ENCODE measurements at places on chromosomes 13 and 19.

GRCh38 chr19:37413313-37414084, 42.6 kb downstream of the ZNF527 start:
- DNase-seq: no peak

- no peak for DNase-seq
These were observed 74.3 kb upstream of the ZNF43 start for GRCh38 chr19:21910318-21910717.

DNA sequence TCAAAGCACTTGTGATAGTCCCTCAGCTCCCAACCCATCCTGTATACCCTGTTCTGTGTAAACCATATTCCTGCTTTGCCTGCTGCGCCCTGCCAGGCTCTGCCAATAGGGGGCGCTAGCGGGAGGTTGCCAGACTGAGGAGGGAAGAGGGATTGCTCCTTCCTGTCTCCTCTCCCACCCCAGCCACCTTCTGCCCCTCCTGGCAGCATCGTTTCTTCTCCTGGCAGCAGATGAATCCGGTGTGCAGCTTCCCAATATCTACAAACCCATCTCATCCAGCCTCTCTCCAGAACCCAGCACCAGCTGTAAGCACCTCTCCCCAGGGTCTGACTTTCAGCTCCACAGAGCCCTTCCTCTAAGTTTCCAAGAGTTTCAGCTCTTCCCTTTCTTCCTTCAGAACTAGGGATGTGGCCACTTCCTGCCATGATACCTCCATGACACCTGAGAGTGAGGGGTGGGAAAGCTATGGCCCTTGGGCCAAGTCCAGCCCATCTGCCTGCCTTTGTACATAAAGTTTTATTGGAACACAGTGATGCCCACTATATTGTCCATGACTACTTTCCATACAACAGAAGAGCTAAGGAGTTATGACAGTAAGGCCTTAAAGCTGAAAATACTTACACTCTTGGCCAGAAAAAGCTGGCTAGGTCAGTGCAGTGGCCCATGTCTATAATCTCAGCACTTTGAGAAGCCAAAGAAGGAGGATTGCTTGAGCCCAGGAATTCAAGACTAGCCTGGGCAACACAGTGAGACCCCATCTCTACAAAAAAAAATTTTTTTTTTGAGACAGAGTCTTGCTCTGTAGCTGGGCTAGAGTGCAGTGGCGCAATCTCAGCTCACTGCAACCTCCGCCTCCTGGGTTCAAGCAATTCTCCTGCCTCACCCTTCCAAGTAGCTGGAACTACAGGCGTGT, 34.5 kb upstream of the ATP1A3 start:
- peak; percentile 8 for DNase-seq

- DNase-seq: no peak
These were observed 322.6 kb downstream of the SHISA2 start for GRCh38 chr13:25729201-25729600.

GRCh38 chr13:39503048-39503447, 99.9 kb downstream of the LHFPL6 start:
- DNase-seq: no peak

GRCh38 chr19:4678881-4679790, 9.0 kb upstream of the MYDGF start:
- DNase-seq: no peak

- DNase-seq: no peak
These were observed 663 bp upstream of the GGACT start for GRCh38 chr13:100589178-100589725.

- DNase-seq: no peak
These were observed 138.7 kb downstream of the KDM4B start for GRCh38 chr19:5107432-5108122.

GRCh38 chr13:31896427-31896826, 135.1 kb upstream of the FRY start:
- DNase-seq: no peak

DNA sequence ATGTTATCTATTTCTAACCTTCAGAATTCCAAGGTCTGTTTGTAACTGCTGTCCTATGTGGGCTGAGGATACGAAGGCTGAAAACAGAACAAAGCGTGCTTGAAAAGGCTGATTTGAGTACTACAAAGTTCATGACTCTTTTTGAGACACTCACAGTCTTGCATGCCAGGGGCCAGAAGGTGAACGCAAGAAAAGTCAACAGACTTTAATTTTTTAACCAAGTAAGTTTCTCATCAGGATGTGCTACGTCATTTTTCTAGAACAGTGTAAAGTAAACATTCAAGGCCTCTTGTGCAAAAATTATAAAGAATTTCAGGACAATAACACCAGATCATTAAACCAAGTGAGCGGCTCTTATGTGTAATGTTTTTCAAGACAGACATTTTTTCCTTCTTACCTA, 163.5 kb downstream of the COG6 start:
- no peak for DNase-seq

GRCh38 chr19:18992696-18993095, 40.6 kb downstream of the SUGP2 start:
- DNase-seq: no peak

- no peak for DNase-seq
These were observed 142.3 kb upstream of the EDNRB start for GRCh38 chr13:78060966-78061365.

GRCh38 chr13:90118467-90119071, 1228.9 kb upstream of the MIR17HG start:
- DNase-seq: no peak

- no peak for DNase-seq
These were observed 461 bp upstream of the HSPB6 start for GRCh38 chr19:35757231-35757748.

DNA sequence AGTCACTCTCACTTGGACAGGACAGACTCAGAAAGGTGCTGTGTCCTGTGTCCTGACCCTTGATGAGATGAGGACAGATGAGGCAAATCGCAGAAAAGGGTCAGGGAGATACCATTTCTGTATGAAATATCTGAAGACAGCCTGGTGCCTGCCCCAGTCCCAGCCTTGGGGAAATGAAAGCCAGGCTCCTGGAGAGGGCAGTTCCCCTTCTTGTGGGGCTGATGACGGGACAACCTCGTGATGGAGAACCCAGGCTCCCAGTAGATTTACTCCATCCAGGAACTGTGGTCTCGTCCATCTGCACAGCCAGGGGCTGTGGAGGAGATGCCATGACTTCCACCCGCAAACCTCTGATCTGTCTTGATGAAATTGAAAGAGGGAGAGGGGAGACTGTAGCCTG, 13.8 kb downstream of the LILRB1 start:
- no peak for DNase-seq

- no peak for DNase-seq
These were observed 62.8 kb downstream of the RGCC start for GRCh38 chr13:41520016-41520659.

GRCh38 chr13:21450936-21451335, 8.2 kb downstream of the ZDHHC20 start:
- no peak for DNase-seq

DNA sequence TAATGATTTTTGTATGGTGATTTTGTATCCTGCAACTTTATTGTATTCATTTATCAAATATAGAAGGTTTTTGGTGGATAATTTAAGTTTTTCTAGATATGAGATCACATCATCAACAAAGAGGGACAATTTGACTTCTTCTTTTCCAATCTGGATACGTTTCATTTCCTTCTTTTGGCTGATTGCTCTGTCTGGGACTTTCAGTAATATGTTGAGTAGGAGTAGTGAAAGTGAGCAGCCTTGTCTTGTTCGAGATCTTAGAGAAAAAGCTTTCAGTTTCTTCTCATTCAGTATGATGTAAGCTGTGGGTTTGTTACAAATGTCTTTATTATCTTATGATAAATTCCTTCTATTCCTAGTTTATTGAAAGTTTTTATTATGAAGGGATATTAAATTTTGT, 352.0 kb upstream of the DACH1 start:
- no peak for DNase-seq

GRCh38 chr13:27252467-27252866, 1.1 kb downstream of the RPL21 start:
- no peak for DNase-seq

- no peak for DNase-seq
These were observed 4.6 kb downstream of the NECTIN2 start for GRCh38 chr19:44850641-44851109.

- no peak for DNase-seq
These were observed 114.1 kb upstream of the ARGLU1 start for GRCh38 chr13:106681997-106682396.

DNA sequence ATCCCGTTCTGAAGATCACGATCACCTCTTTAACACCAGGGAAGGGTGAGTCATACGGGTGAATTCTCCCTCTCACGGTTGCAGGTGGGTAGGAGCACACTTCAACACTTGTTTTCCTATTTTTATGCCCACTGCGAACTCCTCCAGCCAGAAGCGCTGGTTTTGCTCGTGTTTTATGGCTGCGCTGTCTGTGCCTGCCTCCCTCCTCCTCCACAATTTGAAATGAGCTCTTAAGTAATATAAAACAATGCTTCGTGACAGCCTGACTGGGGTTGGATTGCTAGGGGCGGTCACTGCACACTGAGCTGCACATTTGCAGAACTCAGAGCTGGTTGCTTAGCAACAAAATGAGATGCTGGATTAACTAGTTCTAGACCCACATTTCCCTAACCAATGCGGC, 12.9 kb downstream of the CCDC70 start:
- no peak for DNase-seq

- no peak for DNase-seq
These were observed 723.2 kb downstream of the UQCRFS1 start for GRCh38 chr19:28489776-28490175.

DNA sequence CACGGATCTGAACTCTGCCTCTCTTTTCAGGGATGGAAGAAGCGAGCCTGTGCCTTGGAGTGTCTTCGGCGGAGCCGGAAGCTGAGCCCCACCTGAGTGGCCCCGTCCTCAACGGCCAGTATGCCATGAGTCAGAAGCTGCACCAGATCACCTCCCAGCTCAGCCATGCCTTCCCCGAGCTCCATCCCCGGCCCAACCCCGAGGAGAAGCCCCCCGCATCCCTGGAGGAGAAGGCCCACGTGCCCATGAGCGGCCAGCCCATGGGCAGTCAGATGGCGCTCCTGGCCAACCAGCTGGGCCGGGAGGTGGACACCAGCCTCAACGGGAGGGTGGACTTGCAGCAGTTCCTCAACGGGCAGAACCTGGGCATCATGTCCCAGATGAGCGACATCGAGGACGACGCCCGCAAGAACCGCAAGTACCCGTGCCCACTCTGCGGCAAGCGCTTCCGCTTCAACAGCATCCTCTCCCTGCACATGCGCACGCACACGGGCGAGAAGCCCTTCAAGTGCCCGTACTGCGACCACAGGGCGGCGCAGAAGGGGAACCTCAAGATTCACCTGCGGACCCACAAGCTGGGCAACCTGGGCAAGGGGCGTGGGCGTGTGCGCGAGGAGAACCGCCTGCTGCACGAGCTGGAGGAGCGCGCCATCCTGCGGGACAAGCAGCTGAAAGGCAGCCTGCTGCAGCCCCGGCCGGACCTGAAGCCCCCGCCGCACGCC, 71.5 kb downstream of the ZNF536 start:
- no peak for DNase-seq

DNA sequence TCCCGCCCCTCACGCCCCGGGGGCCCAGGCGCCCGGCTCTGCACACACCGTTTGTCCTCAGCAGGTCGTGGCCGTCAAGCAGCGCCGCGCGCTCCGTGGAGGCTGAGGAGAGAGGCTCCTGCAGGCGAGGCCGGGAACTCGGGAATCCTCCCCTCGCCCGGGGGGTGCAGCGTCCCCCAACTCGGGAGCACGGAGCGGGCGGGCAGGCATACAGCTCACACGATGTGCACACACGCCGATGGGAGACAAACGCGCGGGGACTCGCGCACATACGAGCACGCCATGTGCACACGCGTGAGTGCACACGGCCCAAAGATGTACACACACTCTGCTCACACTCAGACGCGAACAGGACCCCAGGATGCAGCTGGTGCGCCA, 703 bp downstream of the CLEC4G start:
- DNase-seq: no peak

DNA sequence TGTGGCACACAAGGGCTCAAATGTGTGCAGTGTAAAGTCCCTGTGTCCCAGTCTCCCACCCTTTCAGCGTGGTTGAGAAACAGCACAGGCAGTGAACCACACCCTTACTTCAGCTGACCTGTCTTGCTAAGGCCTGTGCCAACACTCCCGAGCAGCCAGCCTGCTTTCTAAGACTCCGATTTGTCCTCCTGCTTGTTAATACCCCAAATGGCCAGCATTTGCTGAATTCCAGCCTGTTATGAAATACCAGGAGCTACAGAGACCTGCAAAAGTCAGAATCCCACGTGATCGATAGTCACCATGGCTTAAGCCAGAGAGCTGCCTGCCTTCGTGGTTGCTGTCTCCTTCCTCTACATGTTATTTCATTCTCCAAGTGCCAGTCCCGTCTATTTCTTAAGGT, 200.5 kb downstream of the FGF9 start:
- DNase-seq: no peak
